ENCODE measurements at places on chromosomes 6 and 20.
A peak's percentile ranks its signal among the peaks of the same experiment; 100 is the strongest.

GRCh38 chr6:68235326-68235784 is 399.7 kb upstream of the ADGRB3 start:
- DNase-seq = no peak

GRCh38 chr6:152089992-152090391 is 282.5 kb downstream of the ESR1 start:
- no peak for DNase-seq

DNA sequence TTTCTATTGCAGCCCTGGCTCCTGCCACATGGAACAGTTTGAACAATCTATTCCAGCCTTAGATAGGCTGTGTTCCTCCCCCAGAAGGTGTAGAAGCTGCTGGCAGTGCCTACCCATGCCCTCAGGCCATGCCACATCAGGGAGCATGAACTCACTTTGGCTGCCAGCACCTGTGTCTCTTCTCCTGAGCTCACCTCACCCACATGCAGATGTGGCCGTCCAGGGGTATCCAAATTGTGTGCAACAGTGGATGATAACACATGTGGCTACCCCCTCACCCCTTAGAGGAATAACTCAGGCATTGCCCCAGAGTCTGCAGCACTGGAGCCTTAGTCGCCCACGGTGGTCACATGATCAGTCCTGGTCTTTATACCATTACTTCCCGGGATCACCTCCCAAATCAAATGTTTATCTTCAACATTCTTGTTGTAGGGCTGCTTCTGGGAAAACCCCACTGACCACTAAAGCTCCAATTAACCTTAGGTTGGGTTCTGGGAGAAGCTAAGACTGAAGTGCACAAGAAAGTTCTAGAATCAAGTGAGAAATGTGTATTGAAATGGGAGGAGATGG is 110.4 kb downstream of the BANF2 start:
- DNase-seq = no peak

GRCh38 chr6:165055231-165055630 is 254.2 kb downstream of the C6orf118 start:
- no peak for DNase-seq

GRCh38 chr20:25339608-25340007 is 51.0 kb downstream of the ABHD12 start:
- DNase-seq = no peak

- DNase-seq = no peak
Measured at GRCh38 chr6:81969814-81970213, 217.3 kb upstream of the TENT5A start.

DNA sequence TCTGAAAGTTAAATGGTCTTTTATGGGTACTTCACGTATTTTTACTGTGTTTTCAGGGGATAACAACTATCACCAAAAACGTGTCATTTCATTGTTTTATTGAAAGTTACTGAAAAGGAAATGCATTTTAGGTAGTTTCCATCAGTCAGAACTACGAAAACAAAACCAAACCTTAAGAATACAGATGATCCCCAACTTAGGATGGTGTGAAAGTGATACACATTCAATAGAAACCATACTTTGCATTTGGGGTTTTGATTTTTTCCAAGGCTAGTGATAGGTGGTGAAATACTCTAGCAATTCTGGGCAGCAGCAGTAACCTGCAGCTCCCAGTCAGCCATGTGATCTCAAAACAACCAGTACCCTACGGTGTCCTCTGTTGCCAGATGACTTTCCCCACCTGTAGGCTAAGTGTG is 25.9 kb upstream of the EFHC1 start:
- no peak for DNase-seq

GRCh38 chr6:89410788-89411144 is 1.3 kb downstream of the RRAGD start:
- DNase-seq = no peak

- no peak for DNase-seq
Measured at GRCh38 chr6:125129354-125129753, 24.2 kb upstream of the TPD52L1 start.

DNA sequence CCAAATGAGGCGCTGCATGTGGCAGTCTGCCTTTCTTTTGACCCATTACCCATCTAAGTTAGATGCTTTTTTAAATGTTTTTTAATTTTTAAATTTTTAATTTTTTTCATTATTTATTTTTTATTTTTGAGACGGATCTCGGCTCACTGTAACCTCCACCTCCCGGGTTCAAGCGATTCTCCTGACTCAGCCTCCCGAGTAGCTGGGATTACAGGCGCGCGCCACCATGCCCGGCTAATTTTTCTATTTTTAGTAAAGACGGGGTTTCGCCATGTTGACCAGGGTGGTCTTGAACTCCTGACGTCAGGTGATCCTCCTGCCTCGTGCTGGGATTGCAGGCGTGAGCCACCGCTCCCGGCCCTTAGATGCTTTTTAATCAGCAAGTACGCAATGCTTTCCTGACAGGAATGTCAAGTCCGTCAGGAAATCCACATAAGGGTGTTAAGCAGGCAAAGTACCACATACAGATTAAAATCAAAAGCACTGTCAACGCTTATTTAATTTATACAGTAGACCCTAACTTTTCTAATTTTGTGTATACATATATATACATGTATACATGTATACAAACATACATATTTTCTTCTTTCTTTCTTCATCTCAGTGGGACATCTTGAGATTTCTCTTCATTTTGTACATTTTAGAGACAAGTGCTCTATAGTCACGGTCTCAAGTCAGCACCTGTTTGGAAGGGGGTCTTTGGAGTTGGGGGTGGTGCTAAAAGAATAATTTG is 995 bp upstream of the GSTA4 start:
- no peak for DNase-seq

DNA sequence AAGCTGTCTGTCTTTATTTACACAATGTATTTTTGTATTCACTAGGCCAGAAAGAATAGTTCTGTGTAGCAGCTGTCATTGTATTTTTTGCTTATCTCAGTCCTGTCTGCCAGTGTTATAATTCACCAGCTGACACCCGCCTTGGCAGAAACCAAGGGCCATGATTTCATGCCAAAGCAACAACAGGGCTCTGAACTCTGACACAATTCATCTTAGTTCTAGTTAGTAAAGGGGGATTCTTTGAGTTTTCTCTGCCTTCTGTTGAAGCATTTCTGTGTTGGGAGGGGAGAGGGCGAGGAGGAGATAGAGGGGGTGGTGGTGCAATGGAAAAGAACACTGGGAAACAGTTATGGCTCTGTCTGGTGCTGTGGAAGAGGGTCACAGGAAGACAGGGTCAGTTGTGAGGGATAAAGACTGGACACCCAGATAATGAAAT is 684.6 kb upstream of the MARCKS start:
- DNase-seq = peak; percentile 76

DNA sequence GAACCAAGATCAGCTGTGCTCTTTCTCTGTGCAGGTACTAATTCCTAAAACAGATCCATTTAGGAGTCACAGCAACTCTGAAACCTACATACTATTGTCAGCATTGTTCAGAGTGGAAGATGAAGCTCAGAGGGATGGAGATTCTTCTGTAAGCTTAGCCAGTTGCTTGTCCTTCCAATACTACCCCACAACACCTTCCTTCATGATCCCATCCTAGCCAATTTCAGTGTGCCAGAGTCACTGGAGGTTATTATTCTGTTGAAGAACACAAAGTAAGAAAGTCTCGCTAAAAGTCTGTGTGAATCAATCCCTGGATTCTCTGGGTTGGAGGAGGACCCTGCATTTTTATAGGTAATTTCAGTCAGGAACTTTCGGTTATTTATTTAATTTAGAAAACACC is 2.3 kb downstream of the POPDC3 start:
- DNase-seq = no peak

DNA sequence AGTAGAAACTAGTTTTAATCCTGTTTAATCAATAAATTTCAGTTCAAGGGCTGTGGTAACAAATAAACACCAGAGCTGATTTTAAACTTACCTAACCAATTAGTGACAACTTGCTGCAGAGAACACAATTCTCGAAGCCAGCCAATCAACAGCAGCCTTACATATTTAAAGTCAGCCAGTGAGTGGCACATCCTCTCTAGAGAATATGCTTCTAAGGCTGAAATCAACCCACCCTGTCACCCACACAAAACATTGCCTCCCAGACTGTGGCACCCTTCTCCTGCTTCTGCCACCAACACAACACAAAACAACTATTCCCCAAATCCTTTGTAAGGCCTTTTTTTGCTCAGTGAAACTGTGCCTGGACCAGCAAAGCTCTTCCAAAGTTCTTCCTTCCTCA is 306.0 kb downstream of the EYA4 start:
- DNase-seq = no peak

DNA sequence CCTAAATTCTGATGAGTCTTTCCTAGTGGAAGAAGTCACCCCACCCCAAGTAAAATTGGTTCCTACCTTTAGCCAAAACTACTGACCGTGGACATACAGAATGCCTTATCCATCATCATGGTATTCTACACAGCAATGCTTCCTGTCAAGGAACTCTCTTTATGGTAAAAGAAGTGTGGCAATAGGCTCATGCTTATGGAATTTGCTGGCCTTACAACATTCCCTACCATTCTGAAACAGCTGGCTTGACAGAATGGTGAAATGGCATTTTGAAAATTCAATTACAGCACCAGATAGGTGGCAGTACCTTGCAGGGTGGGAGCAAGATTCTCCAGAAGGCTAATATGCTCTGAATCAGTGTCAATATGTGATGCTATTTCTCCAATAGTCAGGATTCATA is 41.8 kb upstream of the BACH2 start:
- no peak for DNase-seq

- DNase-seq = no peak
Measured at GRCh38 chr20:227439-228105, 514 bp downstream of the DEFB129 start.

GRCh38 chr20:32727683-32728082 is 15.6 kb downstream of the COMMD7 start:
- DNase-seq = no peak

GRCh38 chr6:15343490-15344191 is 97.8 kb downstream of the JARID2 start:
- DNase-seq = no peak

- no peak for DNase-seq
Measured at GRCh38 chr6:157128235-157128775, 195.0 kb downstream of the TMEM242 start.

DNA sequence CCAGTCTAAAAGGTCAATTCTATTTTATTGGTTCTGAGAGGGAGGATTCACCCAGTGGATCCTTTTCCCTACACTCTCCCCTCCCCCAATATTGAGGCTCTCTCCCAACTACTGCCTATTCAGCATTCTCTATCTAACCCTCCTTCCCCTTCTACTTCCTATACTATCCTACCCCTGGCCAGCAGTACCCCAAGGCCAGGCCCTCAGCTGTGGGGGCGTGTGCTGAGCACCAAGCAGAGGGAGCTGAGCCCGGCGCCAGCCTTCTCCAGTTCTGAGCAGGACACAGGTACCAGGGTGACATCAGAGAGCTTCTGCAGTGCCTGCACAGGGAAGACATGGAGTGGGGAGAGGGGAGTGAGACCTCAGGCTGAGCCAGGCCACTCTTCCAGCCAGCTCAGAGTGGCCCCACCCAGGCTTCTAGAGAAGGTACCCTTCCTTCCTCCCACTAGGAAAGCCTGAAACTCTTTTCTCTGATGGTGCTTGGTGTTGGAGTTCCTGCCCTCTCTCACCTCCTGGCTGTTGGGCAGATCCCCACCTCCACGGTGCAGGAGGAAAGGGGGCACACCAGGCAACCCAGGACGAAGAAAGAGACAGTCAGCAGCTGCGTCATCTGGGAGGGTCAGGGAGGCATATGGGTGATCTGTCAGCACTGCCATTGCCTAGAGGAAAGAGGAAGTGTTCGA is 1.9 kb downstream of the DDAH2 start:
- DNase-seq = no peak

DNA sequence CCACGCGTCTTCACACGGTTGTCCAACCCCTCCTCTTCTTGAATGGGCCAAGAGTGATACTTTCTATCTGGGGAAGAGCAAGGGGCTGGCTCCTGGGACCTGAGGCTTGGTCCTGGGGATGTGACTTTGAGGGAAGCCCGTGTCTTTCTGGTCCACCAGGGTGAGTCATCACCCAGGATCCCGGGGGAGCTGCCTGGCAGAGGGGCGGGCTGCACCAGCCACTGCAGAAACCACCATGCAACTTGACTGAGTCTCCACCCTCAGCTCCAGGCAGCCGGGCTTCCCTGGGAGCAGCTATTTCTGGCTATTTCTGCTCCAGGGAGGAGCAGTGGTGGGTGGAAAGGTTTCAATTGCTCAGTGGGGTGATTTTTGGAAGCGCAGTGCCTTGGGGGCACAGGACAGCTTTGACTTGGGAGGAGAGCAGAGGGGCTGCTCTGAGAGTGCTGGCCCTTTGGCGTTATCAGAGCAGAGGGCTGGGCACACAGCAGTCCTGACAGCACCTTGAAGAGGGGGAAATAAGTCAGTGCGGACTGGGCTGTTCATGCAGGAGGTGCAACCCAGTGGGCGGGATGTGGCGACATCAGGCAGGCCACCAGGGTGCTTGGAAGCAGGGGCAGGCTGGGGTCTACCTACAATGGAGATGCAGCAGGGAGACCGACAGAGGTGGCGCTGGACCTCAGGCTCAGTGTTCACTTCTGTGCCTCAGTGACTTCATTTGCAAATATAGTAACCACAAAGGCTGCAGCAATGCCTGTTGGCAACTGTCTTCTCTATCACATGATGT is 45.1 kb upstream of the FAM83D start:
- no peak for DNase-seq

- no peak for DNase-seq
Measured at GRCh38 chr6:66278115-66278514, 571.1 kb upstream of the EYS start.

DNA sequence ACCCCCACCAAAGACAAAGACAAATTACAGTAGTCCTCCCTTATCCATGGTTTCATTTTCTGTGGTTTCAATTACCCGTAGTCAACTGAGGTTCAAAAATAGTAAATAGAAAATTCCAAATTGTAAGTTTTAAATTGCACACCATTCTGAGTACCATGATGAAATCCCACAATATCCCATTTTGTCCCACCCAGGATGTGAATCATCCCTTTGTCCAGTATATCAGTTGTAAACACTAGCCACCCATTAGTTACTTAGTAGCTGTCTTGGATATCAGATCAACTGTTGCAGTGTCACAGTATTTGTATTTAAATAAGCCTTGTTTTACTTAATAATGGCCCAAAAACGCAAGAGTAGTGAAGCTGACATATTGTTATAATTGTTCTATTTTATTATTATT is 364.0 kb upstream of the ARID1B start:
- DNase-seq = no peak

DNA sequence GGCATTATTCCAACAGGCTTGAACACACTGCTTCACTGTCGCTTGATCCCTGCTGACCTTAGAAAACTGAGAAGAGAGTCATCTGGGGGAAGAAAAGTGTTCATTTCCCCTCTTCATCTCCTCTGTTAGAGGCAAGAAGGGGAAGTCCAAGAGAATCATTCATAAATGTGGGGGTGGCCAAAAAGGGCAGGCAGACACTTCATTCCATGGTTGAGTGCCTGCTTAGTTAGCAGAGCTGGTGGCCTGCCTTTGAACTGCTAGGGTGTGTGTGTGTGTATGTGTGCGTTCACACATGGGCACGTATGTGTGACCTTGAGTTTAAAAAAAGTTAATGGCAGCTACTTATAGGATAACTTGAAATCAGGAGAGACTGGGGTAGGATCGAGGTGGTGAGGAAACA is 39.4 kb upstream of the RFPL4B start:
- no peak for DNase-seq

GRCh38 chr6:55669028-55669427 is 90.0 kb upstream of the HMGCLL1 start:
- DNase-seq = no peak

GRCh38 chr20:32224463-32224862 is 16.8 kb downstream of the POFUT1 start:
- DNase-seq = no peak

- no peak for DNase-seq
Measured at GRCh38 chr20:15917283-15917682, 656.0 kb downstream of the KIF16B start.
